IMR-90 (cell line): ENCODE measurements at places on chromosomes 1 and 21. TPM values are rescaled to one million over a fixed set of nuclear protein-coding genes. Genes with fewer than 3 reads are reported as not detected.

Gene LRIG2
- polyA plus RNA-seq = 3.3 and 4.3 TPM in 2 replicates

Gene CYP4A22
- polyA plus RNA-seq = not detected in 2 replicates

Gene CCDC24
- 4.3 and 4.6 TPM in 2 replicates for polyA plus RNA-seq

Gene FCRLB
- 2.2 and 2.9 TPM in 2 replicates for polyA plus RNA-seq

Gene JUN
- 86.9 and 89.1 TPM in 2 replicates for polyA plus RNA-seq
